Stimulated activated CD8-positive, alpha-beta memory T cell treated with anti-CD3 and anti-CD28 coated beads, Interleukin-7, amount 100 ng/mL, for 1 hour (primary cell): ENCODE measurements at places on chromosomes 1 and 21.

DNA sequence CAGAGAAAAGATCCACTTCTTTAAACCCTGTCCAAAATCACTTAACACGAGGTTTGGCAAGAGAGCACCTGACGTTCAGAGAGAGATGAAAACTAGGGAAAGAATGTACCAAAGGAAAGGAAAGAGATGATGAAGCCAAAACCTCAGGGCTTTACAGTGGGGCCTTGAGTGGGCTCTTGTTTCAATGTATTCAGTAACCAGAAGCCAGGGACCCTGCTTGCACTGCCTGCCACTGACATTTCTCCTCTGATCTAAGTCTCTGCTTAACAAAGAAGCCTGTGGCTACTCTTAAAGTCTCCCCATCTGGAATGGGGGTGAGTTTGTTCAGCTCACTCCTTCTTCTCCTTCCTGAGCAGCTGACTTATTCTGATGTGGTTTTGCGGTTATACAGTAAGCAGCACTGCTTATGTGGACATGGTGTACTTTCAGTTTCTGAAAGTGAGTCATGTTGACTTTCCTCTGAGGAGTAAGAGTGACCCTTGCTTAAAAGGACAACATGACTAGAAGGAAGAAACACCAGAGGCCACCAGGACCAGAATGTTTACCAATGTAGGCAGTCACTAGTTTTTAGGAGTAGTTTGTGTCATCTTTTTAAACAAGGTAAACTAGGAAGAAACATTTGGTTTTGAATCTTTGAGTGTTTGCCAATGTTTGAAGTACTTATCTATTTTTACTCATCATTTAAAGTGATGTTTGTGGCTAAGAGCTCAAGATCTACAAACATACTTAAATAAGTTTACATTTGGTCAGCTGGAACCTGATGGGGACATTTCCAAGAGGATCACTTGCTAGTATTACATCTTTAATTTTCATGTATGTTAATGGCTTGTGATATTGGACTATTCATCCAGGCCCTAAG, 87.4 kb downstream of the FASLG start:
- DNase-seq: no peak

DNA sequence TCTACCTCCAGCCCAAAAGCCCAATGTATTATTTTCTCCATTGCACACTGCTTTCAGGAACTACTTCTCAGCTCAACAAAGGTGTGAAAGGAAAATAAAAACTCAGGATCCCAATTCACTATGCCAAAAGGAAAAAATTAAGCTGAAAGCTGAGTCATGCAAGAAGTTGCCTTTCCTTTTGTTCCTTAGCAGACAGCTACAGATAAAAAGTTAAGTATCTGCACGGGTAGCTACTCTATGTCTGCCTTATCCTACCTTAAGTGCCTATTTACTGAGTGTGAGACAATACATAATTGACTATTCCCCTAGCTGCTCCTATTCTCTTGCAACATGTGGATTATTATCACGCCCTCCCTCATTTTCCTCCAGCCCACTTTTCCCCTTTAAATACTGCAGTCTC, 84.1 kb downstream of the ADCY10 start:
- DNase-seq: no peak

DNA sequence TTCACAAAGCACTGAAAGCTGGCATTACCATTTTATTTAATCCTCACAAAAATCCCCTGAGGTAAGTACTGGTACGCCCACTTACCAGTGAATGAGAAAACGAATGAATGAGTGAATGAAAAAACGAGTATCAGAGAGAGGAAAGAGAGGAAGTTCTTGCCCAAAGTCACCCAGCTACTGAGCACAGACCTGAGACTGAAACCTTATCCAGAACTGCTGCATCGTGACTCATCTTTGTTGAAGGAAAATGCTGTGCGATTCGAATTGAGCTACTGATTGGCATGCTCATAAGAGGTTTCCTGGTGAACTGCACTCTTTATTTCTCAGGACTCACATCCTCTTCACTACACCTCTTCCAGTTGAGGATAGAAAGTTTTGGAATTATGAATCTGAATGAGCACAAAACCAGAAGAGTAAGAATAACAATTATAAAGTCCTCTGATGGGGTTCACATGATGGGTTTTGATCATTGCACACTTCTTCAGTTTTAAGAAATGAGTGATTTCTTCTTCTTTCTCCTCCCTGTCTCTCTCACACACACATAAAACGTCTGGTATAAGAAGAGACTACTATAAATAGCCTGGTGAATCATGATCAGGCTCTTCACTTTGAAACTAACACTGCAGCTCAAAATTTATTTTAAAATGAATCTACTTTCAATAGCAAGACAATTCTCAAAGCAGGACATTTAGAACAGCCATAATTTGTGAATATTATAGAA, 32.1 kb downstream of the IL12RB2 start:
- DNase-seq: no peak

GRCh38 chr1:64292399-64292798, 89.0 kb downstream of the UBE2U start:
- DNase-seq: no peak

DNA sequence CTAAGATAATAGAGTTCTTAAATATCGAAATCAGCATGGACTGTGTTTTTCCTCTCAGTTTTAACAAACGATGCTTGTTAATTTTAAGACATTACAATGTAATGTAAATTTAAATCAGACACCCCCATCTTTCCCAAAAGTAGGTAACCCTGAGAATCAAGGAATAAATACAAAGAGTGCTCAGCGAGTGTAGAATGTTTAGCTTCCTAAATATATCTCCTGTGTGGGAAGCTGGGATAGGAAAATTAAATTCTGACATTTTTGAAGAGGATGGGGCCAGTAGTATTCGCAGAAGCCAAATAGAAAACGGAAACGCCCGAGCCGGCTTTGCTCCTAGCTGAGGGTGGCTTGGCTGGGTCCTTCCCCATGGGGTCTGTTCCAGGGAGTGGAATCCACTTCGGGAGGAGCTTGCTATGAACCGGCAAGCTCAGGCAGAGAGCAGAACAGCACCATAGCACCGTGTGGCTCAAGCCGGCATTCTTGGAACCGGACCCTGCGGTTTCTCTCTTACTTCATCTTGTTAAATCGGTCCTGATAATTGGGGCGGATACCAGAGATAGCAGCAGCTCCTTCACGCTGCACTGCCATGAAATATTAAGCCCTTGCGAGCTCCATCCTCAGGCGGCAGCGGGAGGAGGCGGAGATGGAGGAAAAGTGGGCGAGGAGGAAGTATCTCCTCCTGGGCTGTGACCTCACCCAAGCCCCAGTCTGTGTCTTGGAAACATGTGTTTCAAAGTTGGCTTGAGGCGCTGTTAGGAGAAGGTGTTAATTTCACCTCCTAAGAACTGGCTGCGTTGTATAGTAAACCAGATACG, 24.9 kb downstream of the MAP3K7CL start:
- no peak for DNase-seq

DNA sequence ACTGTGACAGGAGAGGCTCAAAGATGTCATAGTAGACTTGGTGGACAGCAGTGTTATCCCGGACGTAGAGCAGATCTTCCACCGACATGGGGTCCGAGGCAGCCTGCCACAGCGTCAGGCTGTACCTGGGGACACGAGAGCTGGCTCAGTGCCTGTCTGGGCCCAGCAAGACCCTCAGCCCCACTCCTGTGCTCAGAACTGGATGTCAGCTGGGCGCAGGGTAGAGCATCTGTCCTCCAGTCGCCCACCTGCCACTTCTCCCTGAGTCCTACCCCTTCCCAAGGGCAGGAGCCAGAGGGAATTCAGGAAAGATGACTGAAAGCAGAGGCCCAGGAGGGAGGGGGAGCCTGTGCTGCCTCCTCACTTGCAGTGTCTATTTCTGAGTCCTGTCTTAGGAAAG, 11.7 kb downstream of the FAM151A start:
- DNase-seq: no peak

DNA sequence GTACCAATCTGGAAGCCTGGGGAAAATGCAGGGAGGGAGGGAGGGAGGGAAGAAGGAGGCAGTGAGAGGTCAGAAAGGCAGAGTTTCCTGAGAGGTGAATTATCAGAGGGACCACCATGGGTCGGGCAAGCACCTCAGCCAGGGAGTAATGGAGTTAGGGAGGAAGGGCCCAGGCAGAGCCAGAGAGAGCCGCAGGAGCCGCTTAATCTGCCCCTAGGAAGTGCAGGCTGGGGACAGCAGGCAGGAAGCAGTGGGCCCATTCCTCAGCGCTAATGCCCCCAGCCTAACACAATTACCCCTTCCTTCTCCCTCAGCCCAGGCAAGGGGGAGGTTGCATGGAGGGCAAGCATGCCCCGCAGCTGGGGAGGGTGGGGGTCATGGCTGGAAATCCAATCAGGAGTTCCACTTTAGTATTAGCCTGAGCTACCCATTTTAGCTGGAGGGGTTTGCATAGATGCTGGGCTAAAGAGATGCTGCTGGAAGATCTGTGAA, 109.0 kb downstream of the TMEM53 start:
- DNase-seq: no peak

DNA sequence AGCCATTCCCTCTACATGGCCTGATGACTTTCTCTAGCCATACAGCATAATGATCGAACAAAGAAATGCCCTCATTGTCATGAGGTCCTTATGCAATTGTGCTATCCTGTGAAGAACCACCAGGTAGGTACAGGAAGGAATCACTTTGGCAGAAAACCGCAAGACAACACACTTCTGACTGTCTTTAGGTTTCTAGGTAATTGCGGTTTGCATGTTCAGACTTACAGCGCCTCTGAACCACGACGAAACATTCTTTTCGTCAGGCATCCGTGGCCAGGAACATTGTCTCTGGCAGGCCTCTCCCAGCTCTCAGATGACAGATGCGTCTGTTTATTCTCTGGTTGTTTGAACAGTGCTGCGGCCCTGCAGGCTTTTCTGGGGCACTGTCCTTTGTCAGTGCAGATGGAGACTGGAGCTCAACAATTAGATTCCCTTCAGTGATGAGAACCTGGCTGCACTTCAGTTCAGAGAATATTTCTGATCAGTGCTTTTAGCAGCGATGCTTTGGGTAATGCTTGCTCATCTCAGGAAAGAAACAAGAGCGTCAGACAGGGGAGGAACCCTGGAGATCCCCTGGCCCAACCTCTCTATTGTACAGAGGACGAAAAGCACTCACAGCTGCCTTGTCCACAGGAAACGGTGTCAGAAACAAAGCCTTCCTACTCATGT, 63.4 kb downstream of the B3GALT5 start:
- DNase-seq: no peak

GRCh38 chr1:167120899-167121298, 27.0 kb downstream of the STYXL2 start:
- DNase-seq: no peak

GRCh38 chr21:44998621-44999427, 59.0 kb downstream of the SLX9 start:
- no peak for DNase-seq

DNA sequence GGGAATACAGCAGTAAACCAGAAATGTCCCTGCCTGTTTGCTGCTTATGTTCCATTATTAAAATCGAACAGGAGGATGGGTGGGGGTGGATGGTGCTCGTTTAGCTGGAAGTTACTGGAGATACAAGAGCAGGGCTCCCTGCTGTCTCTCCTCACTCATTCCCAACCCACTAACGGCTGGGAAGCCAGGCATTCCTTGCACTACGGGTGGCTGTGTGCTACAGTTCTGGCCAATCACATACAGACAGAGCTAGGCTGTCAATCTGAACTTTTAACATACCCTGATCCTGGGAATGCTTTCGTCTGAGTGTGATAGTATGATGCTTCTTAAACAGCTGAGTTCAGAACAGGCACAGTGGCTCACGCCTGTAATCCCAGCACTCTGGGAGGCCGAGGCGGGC, 7.0 kb downstream of the SIPA1L2 start:
- DNase-seq: no peak
